Thymus (tissue), 14 donors: ENCODE measurements at places on chromosomes 5 and 9.
A peak's percentile ranks its signal among the peaks of the same experiment; 100 is the strongest.

DNA sequence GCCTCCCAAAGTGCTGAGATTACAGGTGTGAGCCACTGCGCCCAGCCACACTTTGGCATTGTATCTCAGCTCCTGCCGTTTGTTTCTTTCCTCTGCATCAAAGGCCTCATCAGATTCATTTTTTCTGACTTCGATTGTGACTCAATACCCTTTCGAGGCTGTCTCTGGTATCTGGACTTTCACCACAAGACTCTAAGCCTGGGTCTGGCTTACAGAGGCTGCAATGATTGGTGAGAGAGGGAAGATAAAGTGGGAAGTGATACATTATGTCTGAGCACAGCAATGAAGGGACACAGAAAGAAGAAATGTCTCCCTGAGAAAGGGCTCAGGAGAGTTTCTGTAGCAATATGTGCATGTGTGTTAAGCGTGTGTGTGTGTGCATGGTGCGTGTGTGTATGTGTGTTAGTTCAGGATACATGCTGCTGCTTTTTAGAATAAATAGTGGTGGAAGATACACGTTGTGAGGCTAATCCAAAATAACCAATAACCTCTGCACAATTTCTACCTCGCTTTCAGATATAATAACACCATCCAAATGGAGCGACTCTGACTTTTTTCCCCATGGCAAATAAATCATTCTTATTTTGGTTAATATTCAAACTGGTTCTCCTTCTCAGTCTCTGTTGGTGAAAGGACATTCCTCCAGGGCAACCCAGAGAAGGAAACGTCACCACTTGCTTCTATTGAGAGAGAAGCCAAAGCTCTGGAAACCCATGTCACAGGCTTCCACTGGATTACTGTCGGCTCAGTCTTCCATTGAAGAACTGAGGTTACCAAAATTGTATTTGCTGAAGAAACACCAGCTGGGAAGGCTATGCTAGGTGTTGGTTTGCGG is 8.1 kb upstream of the DAB2 start:
- no peak for DNase-seq

GRCh38 chr5:157167214-157167621 is 1.2 kb upstream of the GARIN3 start:
- DNase-seq, result no peak

- no peak for DNase-seq
Measured at GRCh38 chr9:129185991-129186390, 7.9 kb upstream of the IER5L start.

DNA sequence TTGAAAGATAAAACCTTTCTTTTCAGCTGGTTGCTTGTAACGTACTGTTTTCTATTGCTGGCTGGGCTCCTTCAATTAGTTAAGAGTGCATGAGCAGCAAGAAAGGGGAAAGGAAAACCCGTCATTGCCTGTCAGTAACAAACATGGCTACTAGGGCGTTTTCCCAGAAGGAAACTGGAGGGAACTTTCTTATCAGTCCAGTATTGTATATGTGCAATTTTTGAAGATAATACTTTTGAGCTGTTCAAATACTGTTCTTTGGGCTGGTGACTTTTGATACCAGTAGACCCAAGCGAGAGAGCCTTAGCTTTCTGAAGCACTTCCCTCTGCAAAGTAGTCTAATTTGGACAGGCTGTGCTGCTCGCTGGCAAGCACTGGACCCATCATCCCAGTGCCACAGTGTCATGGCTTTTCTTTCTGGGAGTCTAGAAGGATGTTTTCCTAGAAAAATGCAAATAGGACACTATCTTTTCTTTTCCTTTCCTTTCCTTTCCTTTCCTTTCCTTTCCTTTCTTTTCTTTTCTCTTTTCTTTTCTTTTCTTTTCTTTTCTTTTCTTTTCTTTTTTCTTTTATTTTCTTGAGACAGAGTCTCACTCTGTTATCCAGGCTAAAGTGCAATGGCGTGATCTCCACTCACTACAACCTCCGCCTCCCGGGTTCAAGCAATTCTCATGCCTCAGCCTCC is 149.9 kb upstream of the SMIM23 start:
- no peak for DNase-seq

DNA sequence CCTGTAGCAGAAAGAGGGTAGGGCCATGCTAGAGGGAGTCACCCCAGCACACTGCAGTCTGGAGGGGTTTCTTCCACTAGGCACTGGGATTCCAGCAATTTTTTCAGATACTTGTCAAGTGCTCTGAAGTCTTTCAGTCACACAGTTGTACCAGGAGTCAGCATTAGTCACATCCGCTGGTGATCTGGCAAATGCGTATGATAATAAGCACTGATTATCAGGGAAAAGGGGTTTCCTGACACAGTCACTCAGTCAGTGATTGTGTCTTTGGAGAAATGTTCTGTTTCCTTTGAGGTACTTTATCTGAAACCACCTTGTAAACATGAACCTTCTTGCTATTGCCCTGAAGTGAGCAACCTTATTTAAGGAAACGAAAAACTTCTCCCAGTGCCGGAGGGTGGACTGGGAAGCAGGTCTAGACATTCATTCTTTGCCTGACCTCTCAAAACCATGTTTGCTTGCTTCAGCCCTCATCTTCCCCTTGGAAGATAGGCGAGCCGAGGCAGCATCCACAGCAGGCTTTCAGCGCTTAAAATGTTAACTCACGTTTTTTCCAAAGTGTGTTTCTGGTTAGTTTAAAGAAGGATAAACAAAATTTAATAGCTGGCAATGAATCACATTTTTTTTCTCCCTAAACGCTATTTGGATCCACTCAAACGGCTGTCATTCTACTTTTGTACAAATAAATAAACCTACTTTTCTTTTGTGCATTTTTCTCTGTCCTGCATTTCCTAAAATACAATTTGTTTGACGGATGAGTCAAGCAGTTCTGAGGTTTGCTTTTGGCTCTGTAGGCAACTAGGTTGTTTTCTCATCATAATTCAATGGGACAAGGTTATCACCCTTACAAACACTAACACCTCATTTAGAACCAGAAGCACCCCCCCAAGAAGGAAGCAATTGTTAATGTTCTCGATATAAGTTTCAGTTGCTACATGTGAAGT is 77.7 kb downstream of the FOXD1 start:
- no peak for DNase-seq

GRCh38 chr5:42645138-42645537 is 111.5 kb upstream of the CCDC152 start:
- DNase-seq, result no peak

- no peak for DNase-seq
Measured at GRCh38 chr9:126626127-126626925, 12.6 kb downstream of the LMX1B start.

- no peak for DNase-seq
Measured at GRCh38 chr9:87107072-87107471, 159.8 kb upstream of the GAS1 start.

DNA sequence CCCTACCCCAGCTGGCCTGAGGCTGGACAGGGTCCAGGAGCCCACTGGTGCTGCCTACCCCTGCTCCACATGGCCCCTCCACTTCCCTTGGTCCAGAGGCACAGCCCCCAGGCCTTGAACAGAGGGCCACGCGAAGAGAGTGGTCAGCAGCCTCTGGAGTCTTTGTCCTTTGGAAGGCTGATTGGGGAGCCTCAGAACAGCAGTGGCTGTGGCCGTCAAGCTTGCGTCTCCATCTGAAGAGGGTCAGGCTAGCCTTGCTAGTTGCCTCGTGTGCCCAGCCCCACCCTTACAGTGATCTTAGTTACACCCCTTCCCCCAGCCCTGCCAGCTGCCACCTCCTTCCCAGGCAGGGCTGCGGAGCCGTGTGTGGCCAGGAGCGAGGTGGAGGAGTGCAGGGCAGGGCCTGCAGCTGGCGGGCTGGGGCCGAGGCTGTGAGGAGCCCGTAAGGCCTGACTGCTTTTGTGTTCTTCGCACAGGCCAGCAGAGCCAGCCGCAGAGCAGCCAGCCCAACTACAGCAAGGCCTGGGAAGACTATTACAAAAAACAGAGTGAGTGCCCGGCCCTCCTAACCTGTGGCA is 30.1 kb upstream of the PRDM12 start:
- DNase-seq, result no peak

- no peak for DNase-seq
Measured at GRCh38 chr9:95012035-95012708, 285.7 kb downstream of the AOPEP start.

DNA sequence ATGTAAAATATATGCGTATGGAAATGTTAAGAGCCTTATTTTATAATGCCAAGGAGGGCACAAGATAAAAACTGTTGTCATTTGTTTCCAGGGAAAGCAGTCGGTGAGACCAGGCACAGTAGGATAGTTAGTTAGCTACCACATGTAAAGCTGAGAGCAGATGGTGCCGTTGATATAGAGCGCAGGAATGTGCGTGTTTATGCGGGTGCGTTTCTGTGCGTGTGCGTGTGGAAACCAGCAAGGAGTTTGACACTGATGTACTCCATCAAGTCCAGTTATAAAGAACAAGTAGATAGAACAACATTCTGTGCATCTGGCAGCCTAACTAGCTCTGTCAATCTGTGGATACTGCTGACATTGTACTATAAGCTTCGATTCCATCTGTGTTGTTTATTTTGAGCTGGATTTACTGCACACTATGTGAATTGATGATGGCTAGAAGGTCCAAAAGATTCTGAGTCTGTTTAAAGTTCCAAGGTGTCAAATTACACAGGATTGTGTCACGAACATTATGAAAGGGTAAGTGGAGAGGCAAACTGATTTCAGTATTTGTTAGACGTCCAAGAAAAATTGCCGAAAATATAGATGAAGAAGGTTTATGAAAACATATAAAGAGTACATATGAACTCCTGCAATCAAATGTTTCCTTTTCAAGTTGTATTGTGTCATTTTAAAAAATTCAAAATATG is 494.9 kb upstream of the MEF2C start:
- no peak for DNase-seq

DNA sequence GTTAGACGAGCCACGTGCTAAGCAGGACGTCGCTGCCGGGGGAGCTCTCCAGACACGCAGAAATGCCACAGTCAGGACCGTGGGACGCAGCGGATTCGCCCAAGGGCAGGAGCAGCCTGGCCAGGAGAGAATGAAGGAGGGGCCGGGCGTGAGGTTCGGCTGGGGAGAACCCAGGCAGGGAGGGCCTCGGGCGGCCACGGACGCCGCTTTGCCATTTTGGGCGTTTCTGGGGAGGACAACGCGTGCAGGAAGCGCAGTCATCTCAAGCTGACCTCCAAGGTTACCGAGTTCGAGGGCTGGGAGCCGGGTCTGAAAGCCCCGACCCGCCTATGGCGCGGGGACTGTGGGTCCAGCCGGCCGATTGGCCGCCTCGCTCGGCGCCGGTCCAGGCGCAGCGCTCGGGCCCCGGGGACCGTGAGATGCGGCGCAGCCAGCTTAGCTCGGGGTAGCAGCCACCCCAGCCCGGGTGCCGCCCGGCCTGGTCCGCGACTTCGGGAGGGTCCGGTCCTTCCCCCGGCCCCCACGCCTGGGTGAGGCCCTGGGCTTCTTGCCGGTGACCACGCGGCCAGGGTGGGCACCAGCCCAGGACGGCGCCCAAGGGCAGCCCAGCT is 760 bp upstream of the MAN1B1 start:
- no peak for DNase-seq

GRCh38 chr5:116576053-116576713 is 1.6 kb upstream of the SEMA6A start:
- DNase-seq, result peak; percentile 53

- DNase-seq, result no peak
Measured at GRCh38 chr9:138072897-138073296, 195.3 kb downstream of the CACNA1B start.

- DNase-seq, result no peak
Measured at GRCh38 chr5:80799573-80799972, 144.8 kb upstream of the DHFR start.

- no peak for DNase-seq
Measured at GRCh38 chr5:139664086-139664693, 16.0 kb downstream of the CXXC5 start.

DNA sequence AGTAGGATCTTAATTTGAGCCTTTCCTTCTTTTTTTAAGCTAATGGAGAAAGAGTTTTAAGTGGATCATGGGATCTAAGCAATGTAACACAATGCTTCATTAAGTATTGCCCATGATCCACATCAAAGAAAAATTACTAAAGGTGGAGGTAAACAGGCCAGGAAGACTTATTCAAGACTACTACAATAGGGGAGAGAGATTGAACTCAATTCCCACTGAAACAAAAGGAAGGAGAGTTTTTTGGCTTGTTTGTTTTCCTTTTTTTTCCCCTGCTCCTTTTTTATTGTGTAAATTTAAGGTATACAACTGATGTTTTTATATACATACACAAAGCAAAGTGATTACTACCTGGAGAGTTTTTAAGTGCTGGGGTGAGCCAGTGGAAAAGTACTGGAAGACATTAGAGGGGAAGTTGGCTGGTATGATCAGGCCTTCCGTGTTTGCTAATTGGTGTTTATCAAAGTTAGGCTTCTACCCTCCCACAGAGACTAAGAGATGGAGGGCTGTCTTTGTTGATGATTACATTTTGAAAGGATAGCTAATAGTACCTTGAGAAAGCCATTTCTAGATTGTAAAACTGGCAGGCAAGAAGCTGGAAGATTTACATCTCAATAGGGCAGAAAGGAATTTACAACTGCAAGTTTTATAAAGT is 262.7 kb downstream of the CHSY3 start:
- no peak for DNase-seq

DNA sequence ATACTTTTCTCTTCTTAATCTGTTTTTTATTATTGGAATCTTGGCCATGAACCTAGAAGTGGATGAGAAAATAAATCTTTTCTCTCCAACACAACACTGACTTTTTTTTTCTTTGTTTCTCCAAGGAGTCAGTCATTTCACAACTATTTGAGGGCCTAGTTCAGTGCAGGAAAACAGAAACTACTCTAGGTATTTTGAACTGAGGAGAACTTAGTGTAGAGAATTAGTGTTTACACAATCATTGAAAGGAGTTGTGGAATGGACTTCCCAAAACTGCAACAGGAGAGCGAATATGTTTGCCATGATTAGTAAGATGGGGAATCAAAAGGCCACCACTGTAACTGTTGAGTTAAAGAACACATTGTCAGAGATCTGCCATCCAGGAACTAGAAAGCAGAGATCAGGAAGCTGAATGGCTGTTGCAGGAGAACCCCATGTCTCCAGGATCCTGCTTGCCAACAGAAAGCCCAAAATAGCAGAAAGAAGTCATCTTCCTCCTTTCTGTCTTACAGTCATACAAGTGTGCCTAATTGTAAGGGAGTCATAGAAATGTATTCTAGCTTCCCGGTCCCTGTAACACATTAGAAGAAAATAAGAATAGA is 20.3 kb upstream of the PCDH1 start:
- no peak for DNase-seq

DNA sequence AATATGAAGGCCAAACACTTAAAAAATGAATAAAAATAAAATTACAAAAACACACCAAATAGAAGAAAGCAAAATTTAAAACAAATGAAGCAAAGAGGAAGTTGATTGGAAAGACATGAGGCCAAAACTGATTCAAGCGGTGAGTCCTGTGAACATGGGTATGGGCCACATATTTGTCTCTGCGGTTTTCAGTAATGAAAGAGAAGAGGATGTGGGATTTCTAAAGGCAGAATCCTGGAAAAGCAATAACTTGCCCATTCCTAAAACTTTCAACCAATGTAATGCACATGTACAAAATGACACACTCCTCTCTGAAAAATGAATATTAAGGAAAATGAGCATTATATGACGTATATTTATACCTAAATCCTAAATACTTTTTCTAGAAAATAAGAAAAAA is 263.7 kb downstream of the SEMA5A start:
- no peak for DNase-seq
